ENCODE measurements at places on chromosomes 3 and 15.
A peak's percentile ranks its signal among the peaks of the same experiment; 100 is the strongest.

- no peaks in the 10 kb centered on the region for H3K27me3 ChIP-seq
Observed at GRCh38 chr3:82423268-82424030, 662.0 kb upstream of the GBE1 start.

- H3K4me1 ChIP-seq = peaks cover 6% of the 10 kb centered on the region
- H3K36me3 ChIP-seq = no peaks in the 10 kb centered on the region
- no peak for DNase-seq
Observed at GRCh38 chr3:138498991-138499390, 64.6 kb downstream of the ESYT3 start.

- DNase-seq = no peak
- no peak overlapping the region for H3K27ac ChIP-seq
- H3K4me3 ChIP-seq = no peak overlapping the region
- no peaks in the 10 kb centered on the region for H3K4me1 ChIP-seq
- H3K36me3 ChIP-seq = no peaks in the 10 kb centered on the region
- H3K27me3 ChIP-seq = no peaks in the 10 kb centered on the region
Observed at GRCh38 chr3:16090024-16090423, 84.5 kb upstream of the GALNT15 start.

DNA sequence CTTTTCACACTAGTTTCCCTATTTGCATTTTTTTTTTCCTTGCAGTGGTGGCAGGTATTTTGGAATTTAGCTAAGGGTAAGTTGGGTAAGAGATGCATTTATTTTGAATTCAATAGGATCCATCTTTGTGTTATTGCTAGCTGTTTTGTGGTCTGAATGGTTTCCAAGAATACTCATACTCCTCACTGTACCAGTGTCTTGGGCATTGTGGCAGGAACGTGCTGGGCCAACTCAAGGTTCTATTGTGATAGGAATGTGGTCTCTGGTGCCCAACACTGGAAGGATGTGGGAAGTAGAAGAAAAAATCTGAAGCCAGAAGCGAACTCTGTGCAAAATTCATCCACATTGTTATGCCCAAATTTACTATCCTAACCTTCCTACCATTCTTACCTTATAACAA lies 135.6 kb downstream of the RBMS3 start:
- H3K27ac ChIP-seq = no peak overlapping the region
- H3K4me3 ChIP-seq = no peak overlapping the region
- peaks cover 3% of the 10 kb centered on the region for H3K4me1 ChIP-seq
- H3K36me3 ChIP-seq = no peaks in the 10 kb centered on the region

- no peak overlapping the region for H3K4me3 ChIP-seq
- DNase-seq = no peak
- H3K27ac ChIP-seq = no peak overlapping the region
- H3K4me1 ChIP-seq = no peaks in the 10 kb centered on the region
- peaks cover 6% of the 10 kb centered on the region for H3K36me3 ChIP-seq
- no peaks in the 10 kb centered on the region for H3K27me3 ChIP-seq
Observed at GRCh38 chr3:23256741-23257435, 53.8 kb downstream of the UBE2E2 start.

- H3K27ac ChIP-seq = no peak overlapping the region
- no peak for DNase-seq
- no peaks in the 10 kb centered on the region for H3K27me3 ChIP-seq
- H3K4me1 ChIP-seq = no peaks in the 10 kb centered on the region
- no peaks in the 10 kb centered on the region for H3K36me3 ChIP-seq
- no peak overlapping the region for H3K4me3 ChIP-seq
Observed at GRCh38 chr3:115141033-115141757, 5.9 kb downstream of the ZBTB20 start.

DNA sequence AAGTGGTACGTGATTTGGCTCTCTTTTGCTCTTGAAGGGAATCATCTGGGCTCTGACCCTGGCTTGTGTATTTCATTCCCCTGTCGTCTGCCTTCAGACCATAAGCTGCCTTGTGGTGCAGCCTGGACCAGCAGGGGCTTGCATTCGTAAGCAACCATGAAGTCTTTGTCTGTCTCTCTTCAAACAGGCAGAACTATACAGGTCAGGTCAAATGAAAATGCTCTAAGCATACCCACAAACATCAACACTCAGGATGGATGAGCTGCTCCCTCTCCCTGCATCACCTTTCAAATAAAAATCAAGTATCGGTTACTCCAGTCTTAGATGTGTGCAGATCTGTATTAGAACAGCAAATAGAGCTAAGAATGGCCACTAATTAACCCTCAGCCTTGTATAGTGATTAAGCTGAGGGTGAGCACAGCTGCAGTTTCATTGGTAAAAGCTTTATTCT lies 268.6 kb upstream of the UBE2E1 start:
- no peak overlapping the region for H3K4me3 ChIP-seq
- H3K4me1 ChIP-seq = peaks cover 6% of the 10 kb centered on the region
- no peaks in the 10 kb centered on the region for H3K36me3 ChIP-seq
- H3K27me3 ChIP-seq = no peaks in the 10 kb centered on the region

- H3K4me1 ChIP-seq = no peaks in the 10 kb centered on the region
- H3K36me3 ChIP-seq = no peaks in the 10 kb centered on the region
- DNase-seq = no peak
- H3K4me3 ChIP-seq = no peak overlapping the region
- H3K27ac ChIP-seq = no peak overlapping the region
Observed at GRCh38 chr3:172542999-172543398, 19.8 kb upstream of the TNFSF10 start.

- peaks cover 5% of the 10 kb centered on the region for H3K4me1 ChIP-seq
- peak overlapping the region; percentile 84 for H3K4me3 ChIP-seq
- H3K36me3 ChIP-seq = no peaks in the 10 kb centered on the region
Observed at GRCh38 chr3:190119461-190120268, 1.0 kb downstream of the P3H2 start.

DNA sequence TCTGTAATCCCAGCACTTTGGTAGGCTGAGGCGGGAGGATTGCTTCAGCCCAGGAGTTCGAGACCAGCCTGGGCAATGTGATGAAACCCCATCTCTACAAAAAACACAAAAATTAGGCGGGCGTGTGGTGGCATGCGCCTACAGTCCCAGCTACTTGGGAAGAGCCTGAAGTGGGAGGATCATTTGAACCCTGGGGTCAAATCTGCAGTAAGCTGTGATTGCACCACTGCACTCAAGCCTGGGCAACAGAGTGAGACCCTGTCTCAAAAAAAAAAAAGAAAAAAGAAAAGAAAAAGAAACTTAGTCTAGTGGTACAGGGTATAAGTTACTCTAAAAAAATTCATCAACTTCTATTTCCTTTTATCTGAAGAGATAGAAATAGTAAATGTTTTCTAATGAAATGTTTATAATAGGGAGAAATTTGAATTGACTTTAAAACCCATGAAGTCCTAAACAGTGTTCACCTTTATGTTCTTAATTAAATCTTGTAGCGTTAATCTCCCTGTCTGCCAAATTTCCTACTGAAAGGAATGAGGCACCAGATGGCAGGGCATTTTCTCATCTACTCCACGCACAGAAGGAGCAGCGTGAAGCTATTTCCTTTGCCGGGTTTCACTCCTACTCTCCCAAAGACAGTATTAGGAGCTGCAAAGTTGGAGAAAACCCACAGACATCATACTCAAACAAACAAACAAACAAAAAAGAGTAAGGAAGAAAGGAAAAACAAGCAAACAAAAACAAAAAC lies 1.9 kb downstream of the PCLAF start:
- peaks cover 31% of the 10 kb centered on the region for H3K36me3 ChIP-seq
- no peak overlapping the region for H3K27ac ChIP-seq
- DNase-seq = no peak
- no peaks in the 10 kb centered on the region for H3K27me3 ChIP-seq

GRCh38 chr15:62067448-62068044 lies 769 bp downstream of the C2CD4A start:
- peak overlapping the region; percentile 77 for H3K4me3 ChIP-seq
- H3K27me3 ChIP-seq = peaks cover 18% of the 10 kb centered on the region
- H3K36me3 ChIP-seq = no peaks in the 10 kb centered on the region
- H3K27ac ChIP-seq = no peak overlapping the region
- no peaks in the 10 kb centered on the region for H3K4me1 ChIP-seq

DNA sequence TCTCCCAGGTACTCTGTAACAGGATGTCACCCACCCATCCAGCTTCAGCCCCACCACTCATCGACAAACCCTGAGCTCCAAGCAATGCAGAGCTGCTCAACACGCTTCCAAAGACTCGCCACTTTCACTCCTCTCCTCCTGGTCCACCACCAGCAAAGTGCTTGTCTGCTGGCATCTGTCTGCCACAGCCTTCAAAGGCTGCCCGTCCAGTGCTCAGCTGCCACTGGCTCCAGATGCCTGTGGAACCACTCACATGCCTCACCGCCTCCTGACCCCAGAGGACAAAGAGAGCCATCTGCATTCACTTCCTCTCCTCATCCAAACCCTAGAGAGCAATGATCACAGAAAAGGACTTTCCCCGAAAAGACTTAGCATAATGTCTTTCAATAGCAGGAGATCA lies 109.5 kb upstream of the OCA2 start:
- H3K27ac ChIP-seq = no peak overlapping the region
- no peaks in the 10 kb centered on the region for H3K27me3 ChIP-seq
- H3K36me3 ChIP-seq = peaks cover 24% of the 10 kb centered on the region

- peak overlapping the region; percentile 56 for H3K27ac ChIP-seq
- H3K4me1 ChIP-seq = peaks cover 5% of the 10 kb centered on the region
- H3K36me3 ChIP-seq = no peaks in the 10 kb centered on the region
- H3K4me3 ChIP-seq = no peak overlapping the region
- no peak for DNase-seq
Observed at GRCh38 chr3:173913974-173914421, 516.5 kb downstream of the NLGN1 start.

DNA sequence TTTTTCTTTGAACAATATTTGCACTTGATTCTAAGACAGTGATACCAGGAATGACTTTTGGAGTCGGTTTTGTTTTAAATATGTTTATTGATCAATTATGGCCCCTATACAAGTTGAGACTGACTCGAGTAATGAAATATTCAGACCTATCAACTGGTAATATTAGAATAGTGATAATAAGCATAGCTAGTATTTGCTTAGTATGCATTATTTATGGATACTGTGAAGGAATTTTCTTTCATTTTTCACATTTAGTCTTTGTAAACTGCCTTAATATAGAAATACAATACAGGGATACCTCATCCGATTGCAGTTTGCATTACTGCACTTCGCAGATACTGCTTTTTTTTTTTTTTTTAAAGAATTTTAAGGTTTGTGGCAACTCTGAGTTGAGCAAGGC lies 107.9 kb downstream of the CNTN4 start:
- H3K27ac ChIP-seq = no peak overlapping the region
- no peaks in the 10 kb centered on the region for H3K27me3 ChIP-seq
- no peak overlapping the region for H3K4me3 ChIP-seq
- H3K36me3 ChIP-seq = no peaks in the 10 kb centered on the region
- H3K4me1 ChIP-seq = no peaks in the 10 kb centered on the region

- H3K27ac ChIP-seq = no peak overlapping the region
- no peaks in the 10 kb centered on the region for H3K27me3 ChIP-seq
- no peaks in the 10 kb centered on the region for H3K4me1 ChIP-seq
- H3K4me3 ChIP-seq = no peak overlapping the region
Observed at GRCh38 chr15:70267879-70268278, 170.2 kb upstream of the TLE3 start.

- H3K4me1 ChIP-seq = peaks cover 2% of the 10 kb centered on the region
- H3K36me3 ChIP-seq = no peaks in the 10 kb centered on the region
- H3K27me3 ChIP-seq = no peaks in the 10 kb centered on the region
- peak; percentile 38 for DNase-seq
- H3K27ac ChIP-seq = no peak overlapping the region
- H3K4me3 ChIP-seq = no peak overlapping the region
Observed at GRCh38 chr15:50128266-50128665, 9.2 kb upstream of the ATP8B4 start.

- DNase-seq = no peak
- H3K27ac ChIP-seq = no peak overlapping the region
- no peaks in the 10 kb centered on the region for H3K27me3 ChIP-seq
Observed at GRCh38 chr15:70271422-70272088, 173.8 kb upstream of the TLE3 start.

DNA sequence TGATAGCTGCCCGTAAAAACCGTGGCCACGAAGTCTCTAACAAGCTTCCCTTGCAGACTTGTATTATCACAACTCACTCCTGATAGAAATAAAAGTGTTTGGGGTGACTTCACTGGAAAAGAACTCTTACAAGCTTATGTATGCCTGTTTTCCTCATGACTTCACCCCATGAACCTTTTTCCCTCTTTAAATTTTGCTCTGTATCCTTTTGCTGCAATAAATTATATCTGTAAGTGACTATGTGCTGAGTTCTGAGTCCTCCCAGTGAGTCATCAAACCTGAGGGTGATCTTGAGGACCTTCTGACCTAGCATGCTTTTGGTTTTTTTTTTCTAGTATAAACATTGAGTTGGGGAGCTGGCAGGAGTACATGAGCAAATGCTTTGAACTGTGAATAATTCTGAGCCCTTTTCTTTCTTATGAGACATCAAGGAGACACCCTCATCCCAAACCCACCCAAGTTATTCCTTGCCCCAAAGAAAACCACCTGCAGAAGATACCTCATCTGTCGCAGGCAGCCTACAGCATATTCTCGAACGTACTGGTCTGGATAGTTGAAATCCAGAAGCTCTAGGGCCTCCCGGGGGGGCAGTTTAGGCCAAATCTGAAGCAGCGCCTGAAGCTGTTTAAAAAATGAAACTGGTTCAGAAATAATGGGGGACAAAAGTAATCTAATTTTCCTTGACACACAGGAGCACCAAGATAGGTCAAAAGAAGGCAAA lies 85.9 kb downstream of the FAIM start:
- peaks cover 9% of the 10 kb centered on the region for H3K36me3 ChIP-seq
- no peak overlapping the region for H3K27ac ChIP-seq
- no peak overlapping the region for H3K4me3 ChIP-seq
- H3K27me3 ChIP-seq = no peaks in the 10 kb centered on the region
- no peaks in the 10 kb centered on the region for H3K4me1 ChIP-seq

- no peaks in the 10 kb centered on the region for H3K4me1 ChIP-seq
- no peak for DNase-seq
- H3K27me3 ChIP-seq = no peaks in the 10 kb centered on the region
- H3K4me3 ChIP-seq = no peak overlapping the region
- no peak overlapping the region for H3K27ac ChIP-seq
Observed at GRCh38 chr15:39595338-39596221, 14.7 kb downstream of the THBS1 start.

DNA sequence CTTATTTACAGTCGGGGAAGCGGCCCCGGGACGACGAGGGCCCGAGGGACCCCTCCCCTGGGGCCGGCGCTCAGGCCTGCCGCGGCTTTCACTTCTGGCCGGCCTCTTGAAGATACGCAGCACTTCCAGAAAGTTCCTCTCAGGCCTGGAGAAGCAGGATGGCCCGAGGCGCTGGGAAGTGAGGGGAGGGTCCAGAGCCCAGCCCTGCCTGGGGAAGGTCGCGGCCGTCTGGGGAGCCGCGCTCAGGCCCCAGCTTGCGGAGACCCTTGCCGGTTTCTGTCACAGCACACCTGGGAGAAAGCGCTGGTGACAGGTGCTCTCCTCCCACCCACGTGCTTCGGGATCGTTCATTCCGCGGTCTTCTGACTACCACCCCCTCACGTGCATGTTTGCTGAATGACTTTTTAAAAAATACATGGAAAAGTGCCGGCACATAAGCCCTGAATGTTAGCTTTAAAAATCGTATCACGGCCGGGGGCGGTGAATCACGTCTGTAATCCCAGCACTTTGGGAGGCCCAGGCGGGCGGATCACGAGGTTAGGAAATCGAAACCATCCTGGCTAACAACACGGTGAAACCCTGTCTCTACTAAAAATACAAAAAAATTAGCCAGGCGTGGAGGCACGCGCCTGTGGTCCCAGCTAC lies 727 bp upstream of the TM2D3 start:
- H3K27ac ChIP-seq = no peak overlapping the region
- DNase-seq = no peak
- peaks cover 9% of the 10 kb centered on the region for H3K36me3 ChIP-seq
- peak overlapping the region; percentile 94 for H3K4me3 ChIP-seq

GRCh38 chr15:37361621-37362020 lies 261.3 kb upstream of the MEIS2 start:
- no peak overlapping the region for H3K27ac ChIP-seq
- H3K4me3 ChIP-seq = no peak overlapping the region
- H3K27me3 ChIP-seq = no peaks in the 10 kb centered on the region
- H3K36me3 ChIP-seq = no peaks in the 10 kb centered on the region
